ENCODE measurements at places on chromosomes 2 and 18.

GRCh38 chr18:31204166-31204565, 41.5 kb upstream of the DSC1 start:
- no peak for DNase-seq

GRCh38 chr18:49994410-49994809, 181.1 kb upstream of the ACAA2 start:
- no peak for DNase-seq

DNA sequence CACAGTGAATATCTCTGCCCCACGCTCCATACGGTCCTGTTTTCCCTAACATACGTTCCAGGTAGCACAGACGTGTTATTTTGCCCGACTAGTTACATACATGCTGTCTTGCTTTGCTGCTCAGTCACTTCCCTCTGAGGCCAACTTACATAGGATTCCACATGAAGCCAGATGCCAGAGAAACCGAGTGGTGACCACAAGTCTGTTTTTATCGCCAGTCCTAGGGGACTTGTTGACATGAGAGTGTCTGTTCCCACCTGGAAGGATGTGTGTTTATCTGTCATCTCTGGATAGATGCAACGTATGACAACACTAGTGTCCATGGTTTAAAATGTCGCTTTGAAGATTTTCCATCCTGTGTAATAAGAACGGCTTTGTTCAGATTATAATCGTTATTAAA, 32.6 kb downstream of the PMAIP1 start:
- no peak for DNase-seq

GRCh38 chr2:26314243-26314642, 31.7 kb upstream of the SELENOI start:
- no peak for DNase-seq

DNA sequence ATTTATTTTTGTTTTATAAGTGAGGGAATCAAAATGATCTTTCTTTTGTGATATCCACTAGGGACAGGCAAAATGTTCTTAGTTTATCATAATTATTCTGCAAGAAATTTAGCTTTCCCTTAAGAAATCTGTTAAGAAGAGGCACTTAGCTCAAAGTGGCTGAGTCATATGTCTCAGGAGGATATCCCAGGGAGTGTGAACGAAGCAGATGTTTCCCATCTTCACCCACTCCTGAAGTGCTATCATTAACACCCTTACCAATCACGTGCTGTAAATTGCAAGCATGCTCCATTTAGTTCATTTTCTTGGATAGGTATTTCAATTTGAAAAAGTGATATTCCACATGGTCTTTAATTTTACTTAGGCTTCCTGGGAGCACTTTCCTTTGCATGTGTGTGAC, 774.3 kb upstream of the TMEFF2 start:
- no peak for DNase-seq

- DNase-seq, result no peak
These were observed 188.2 kb downstream of the BCL2 start for GRCh38 chr18:63131106-63131958.

DNA sequence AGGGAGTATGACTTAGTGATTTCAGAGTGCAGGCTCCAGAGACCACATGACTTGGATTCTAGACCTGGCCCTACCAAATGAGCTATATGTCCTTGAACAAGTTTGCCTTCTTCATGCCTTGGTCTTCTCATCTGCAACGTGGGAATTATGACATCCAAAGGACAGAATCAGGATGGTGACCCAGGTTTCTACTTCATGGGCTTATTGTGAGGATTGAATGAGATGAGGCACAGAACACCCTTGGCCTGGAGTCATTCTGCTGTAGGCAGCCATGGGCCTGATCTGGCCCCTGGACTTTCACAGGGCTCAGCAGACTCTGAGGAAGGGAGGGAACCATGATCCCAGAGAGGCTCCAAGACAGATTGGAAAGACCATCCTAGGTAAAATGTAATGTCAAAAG, 85.6 kb upstream of the HAAO start:
- no peak for DNase-seq

- DNase-seq, result no peak
These were observed 172.9 kb upstream of the CCDC150 start for GRCh38 chr2:196466581-196466980.

DNA sequence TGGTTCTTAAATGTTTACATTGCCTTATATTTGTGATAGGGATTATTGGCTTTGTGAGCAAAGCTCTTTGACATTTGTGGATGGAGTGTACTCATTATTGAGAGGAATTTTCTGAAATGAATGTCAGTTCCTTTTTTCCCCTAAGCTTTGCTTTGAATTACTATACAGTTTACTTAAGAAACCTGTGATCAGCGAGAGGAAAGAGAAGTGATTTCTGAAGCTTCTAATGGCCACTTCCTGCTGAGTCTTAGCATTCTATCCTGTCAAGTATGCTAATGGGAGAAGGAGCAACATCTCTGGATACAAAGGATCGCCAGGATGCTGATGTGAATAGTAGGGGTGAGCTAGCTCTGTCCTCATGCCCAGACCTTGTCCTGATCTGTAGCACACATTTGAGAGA, 47.8 kb upstream of the MGAT5 start:
- no peak for DNase-seq

GRCh38 chr2:2875831-2876230, 501.8 kb downstream of the EIPR1 start:
- no peak for DNase-seq

Measured in SW 1271 (cell line).